ENCODE measurements at places on chromosomes 11 and 22.

DNA sequence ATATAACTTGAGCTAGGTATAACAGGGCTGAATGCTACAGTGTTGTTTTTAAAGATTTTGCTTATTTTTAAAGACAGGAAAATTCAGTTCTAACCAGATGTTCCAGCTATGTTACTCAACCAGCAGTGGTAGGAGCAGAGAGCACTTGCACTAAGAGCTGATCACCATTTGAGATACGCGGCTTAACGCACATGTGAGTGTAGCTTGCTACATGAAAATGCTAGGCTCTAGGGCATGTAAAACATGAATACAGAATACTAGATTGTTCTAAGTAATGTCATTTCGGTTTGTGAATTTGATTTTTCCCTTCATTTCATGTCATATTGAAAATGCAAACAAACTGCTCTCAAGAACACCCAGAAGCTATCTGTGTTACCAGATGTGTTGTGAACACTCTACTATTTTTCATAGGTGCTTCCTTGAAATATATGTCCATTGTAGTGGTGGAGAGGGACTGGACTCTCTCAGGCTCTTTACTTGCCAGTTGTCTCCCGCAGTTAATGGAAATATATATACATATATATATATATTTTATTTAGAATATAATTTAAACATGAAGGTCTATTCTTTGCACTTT, 10.8 kb upstream of the TECTA start:
- no peak for DNase-seq

- no peak for DNase-seq
Observed at GRCh38 chr11:47509077-47509536, 43.8 kb downstream of the CELF1 start.

GRCh38 chr11:113193016-113193415, 121.4 kb upstream of the TTC12 start:
- no peak for DNase-seq

DNA sequence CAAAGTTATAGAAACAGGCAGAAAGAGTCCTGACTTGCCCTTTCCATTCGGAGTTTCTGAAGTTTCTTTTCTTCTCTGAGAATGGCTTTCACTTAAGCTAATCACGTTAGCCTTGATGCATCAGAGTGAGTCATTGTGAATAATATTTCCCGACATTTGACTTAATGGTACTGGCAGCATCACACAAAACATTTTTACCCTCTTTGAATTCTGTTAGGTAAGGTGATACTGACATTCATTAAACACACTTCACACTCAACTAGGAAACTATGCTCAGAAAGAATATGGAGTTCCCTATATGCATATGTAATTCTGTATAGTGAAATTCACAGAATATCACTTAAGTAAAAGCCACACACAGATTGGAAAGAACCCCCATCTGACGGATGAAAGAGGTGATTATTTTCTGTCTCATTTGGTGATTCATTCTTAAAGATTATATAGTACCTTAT, 120.8 kb upstream of the ARHGAP20 start:
- no peak for DNase-seq

DNA sequence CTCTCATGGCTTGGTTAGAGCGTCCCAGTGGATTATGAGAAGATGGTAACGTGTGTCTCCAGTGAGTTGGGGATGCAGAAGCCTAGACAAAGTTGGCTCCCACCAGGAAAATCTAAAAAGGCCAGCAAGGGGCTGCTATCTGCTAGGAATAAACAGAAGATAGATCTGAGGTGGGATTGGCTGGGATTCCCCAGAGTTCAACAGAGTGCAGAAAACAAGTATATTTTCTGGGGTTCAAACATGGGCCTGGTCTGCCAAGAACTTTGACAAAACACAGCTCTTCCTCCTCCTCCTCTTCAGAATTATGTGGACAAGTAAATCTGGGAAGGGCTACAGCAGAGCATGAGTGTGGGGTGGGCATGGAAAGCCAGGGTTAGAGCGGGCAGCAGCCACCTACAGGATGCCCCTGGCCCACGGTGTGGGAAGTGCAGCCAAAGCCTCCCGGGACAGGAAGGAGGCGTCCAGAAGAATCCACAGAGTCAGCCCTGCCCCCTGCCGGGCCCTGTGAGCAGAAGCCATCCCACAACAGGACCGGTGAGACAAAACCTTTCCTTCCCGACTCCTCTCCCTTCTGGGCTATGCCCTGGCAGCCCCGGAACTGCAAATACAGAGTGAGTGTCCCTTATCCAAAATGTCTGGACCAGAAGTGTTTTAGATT, 67.1 kb downstream of the CD82 start:
- no peak for DNase-seq

GRCh38 chr22:45529971-45530575, 27.4 kb downstream of the FBLN1 start:
- no peak for DNase-seq

DNA sequence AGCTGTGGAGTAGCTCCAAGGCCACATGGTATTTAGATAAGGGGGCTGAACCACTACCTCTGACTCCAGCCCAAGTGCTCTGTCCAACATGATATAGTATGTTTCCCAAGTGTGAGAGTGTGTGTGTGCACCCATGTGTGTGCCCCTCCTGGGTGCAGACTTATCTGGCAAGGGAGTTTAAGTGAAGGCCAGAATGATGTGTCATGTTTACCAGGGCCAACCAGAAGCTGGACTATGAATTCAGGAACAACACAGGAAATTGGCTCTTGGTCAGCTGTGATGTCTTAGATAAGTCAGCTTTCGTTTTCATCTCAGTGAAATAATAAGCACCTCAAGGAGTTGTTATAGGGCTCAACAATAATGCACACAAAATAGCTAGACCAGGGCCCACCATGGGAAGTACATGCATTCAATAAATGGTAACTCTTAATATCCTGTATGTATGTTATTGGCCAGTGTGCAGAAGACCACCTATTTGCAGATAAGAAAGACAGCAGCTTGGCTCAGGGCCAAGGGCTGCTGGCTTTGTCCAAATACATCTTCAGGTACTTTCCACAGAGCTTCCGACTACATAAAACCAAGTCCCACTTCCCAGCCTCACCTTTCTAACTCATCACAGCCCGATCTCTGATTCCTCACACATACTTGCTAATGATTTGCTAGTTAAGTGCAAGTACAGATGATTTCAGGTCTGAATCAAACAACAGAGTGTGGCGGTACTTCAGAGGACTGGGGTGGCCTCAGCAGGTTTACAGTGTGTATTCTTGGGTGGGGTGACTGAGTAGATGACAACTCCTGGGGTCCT, 120.9 kb downstream of the ME3 start:
- DNase-seq, result no peak

- no peak for DNase-seq
Observed at GRCh38 chr11:235609-235996, 539 bp downstream of the SIRT3 start.

- no peak for DNase-seq
Observed at GRCh38 chr22:37212174-37212906, at the start of gene SSTR3. Gene SSTR3, minus strand, starts transcription at chr22:37212477. Its CDS starts 4,674 bp downstream, at chr22:37207803.

DNA sequence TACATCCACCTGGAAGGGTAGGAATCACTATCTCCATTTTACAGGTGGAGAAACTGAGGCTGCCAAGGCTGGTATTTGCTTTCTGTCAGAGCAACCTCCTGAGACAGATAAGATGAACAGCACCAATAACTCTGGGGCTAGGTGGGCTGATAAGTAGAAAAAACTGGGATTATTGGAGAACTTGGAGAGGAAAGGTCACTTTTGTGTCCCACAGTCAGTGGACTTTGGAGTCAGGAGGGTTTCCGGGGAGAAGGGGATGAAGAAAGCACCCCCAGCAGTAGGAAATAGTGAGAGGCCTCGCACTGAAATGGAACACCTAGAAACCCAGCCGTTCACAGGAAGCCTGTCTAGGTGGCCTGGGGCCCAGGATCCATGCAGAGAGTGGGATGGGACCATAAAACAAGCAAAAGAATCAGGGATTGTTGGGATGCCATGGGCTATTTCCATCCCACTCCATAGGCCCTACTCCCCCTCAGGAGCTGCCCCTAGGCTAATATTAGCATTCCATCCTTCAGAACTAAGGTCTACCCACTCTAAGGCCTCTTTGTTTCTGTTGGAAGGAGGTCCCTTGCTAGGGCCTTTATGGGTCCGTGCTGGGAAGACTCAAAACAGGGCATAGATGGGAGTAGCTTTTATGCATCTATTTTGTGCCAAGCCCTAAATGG, 31.0 kb upstream of the FCHSD2 start:
- no peak for DNase-seq

DNA sequence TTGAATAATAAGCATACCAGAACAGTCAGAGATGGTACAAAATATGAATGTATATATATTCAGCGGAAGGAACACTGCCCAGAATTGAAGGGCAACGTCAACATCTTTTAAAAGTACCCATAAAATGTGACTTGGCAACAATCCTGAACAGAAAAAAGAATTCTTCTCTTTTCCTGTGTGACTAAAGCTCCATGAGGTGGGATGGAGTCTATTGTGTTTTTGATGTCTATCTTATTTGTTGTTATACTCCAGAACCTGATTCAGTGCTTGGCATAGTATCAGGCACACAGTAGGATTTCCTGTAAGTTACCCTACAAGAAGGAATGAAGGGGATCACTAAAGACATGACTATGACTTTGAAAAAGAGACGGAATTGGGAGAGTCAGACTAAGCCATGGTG, 10.3 kb downstream of the LDLRAD3 start:
- DNase-seq, result no peak

DNA sequence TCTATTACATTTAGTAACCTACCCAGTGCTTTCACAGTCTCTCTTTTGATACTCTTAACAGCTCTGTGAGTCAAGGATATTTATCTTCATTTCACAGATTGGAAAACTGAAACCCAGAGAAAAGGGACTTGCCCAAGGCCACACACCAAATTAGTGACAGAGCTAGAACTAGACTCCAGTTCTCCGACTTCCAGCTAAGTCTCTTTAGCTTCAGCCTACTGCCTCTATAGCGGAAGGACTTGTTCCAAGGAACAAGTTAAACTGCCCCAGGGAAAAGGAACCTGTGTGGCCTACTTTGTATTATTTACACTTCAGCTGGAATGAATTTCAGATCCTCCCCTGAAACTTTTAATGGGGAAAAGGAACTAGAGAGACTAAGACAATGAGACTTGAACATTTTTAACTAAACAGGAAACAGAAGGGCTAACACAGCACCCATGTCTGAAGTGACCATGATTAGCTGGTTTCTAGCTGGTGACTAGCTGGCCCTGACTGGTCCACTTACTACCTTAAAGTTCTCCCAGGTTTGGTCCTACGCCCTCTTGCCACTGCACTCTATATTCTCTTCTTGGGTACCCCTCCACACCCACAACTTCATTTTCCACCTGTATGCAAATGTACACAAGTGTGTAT, 1.3 kb downstream of the LRRC51 start:
- DNase-seq, result no peak

DNA sequence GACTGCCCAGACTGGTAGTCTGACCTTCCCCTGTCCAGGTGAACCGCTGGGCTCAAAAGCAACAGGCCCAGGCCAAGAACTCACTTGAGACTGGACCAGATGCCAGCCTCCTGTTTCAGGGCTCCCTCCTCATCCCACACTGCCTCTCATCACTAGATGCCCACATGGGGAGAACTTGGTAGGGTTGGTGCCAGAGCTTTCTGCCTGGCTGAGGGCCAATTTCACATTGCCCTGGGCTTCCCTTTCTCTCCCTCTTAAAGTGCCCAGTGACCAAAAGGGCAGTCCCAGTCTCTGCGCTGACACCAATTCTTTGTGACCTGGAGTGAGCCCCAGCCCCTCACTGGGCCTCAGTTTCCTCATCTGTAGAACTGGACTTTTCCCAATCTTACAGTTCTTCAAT, 41.7 kb downstream of the C11orf58 start:
- DNase-seq, result no peak

- no peak for DNase-seq
Observed at GRCh38 chr11:72985645-72986044, 156.5 kb downstream of the FCHSD2 start.

- no peak for DNase-seq
Observed at GRCh38 chr11:10540546-10540914, 457 bp downstream of the RNF141 start.

- DNase-seq, result no peak
Observed at GRCh38 chr11:108494182-108494581, 4.0 kb downstream of the POGLUT3 start.

GRCh38 chr11:63698976-63699733, 17.9 kb downstream of the RTN3 start:
- DNase-seq, result no peak

- no peak for DNase-seq
Observed at GRCh38 chr11:65606876-65607613, 7.0 kb downstream of the MAP3K11 start.

GRCh38 chr11:123173040-123173855, 21.8 kb downstream of the CLMP start:
- DNase-seq, result no peak

- no peak for DNase-seq
Observed at GRCh38 chr11:96761451-96761850, 371.6 kb downstream of the JRKL start.

DNA sequence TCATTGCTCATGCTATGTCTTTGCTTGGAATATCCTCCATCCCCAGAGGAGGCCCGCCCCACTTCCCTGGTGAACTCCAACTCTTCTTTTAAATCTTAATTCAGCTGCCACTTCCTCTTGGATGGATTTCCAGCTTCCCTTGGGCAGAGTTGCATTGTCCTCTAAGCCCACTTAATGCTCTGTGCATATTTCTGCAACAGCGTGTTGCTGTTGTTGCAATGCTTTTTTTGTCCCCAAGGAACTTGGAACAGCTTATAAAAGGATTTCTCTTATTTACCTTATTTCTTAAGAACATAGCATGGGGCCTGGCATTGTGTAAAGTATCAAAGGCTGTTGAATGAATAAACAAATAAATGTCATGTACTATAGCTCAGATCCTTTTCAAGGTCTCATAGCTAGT, 507.4 kb downstream of the METTL15 start:
- DNase-seq, result no peak

- DNase-seq, result no peak
Observed at GRCh38 chr11:72468289-72468688, 34.0 kb upstream of the CLPB start.

DNA sequence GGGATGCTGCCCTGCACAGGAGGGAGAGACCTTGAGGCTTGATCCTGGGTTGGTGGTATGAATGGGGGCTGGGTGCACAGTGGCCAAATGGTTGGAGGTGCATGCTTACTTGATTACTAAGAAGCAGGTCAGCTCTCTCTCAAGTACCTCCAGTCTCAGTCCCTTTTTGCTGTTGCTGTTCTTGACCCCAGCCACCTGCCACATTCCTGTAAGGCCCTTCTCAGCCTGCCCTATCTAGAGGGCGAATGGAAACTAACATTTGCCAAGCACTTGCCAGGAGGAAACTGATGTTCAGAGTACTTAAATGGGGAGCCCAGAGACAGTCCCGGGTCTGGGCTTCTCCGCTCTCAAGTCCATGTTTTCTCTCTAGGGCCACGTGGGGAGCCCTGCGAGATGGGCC, 39.9 kb downstream of the CABIN1 start:
- no peak for DNase-seq

GRCh38 chr11:126098204-126098769, 35.6 kb upstream of the CDON start:
- no peak for DNase-seq

GRCh38 chr11:79006854-79007253, 432.2 kb upstream of the NARS2 start:
- DNase-seq, result no peak

- no peak for DNase-seq
Observed at GRCh38 chr11:17781221-17781620, 46.6 kb downstream of the KCNC1 start.

GRCh38 chr11:28505232-28505631, 397.0 kb downstream of the METTL15 start:
- DNase-seq, result no peak

Data from GM12892 (cell line).